ENCODE measurements at places on chromosomes 2 and 18. TPM values are rescaled to one million over a fixed set of nuclear protein-coding genes. Genes with fewer than 3 reads are reported as not detected.

The GCG gene
- not detected for total RNA-seq

The METTL5 gene
- total RNA-seq, result 41.2 TPM

The NPAS2 gene
- 63.6 TPM for total RNA-seq

The HRH4 gene
- total RNA-seq, result 0.28 TPM

The CDK5R2 gene
- not detected for total RNA-seq

The MBP gene
- 25.5 TPM for total RNA-seq

The APLF gene
- total RNA-seq, result 4.2 TPM

The CSRNP3 gene
- 1.2 TPM for total RNA-seq

The GALNT14 gene
- total RNA-seq, result 26.7 TPM

The TEX44 gene
- total RNA-seq, result not detected

The RHBDD1 gene
- total RNA-seq, result 26.6 TPM

The CCBE1 gene
- 0.40 TPM for total RNA-seq

The CMPK2 gene
- total RNA-seq, result 2.6 TPM

The SOX11 gene
- not detected for total RNA-seq

The NOSTRIN gene
- total RNA-seq, result 3.6 TPM

The MROH2A gene
- total RNA-seq, result 0.52 TPM

The SLC38A11 gene
- total RNA-seq, result 0.48 TPM

The GREB1 gene
- 0.60 TPM for total RNA-seq

The FOXI3 gene
- total RNA-seq, result not detected

The UGT1A5 gene
- 0.68 TPM for total RNA-seq

The IL1F10 gene
- total RNA-seq, result not detected

The GTF2A1L gene
- total RNA-seq, result not detected

The ZNF804A gene
- total RNA-seq, result not detected

The IL36G gene
- 27.4 TPM for total RNA-seq

The SLC35F5 gene
- 48.0 TPM for total RNA-seq

The MERTK gene
- 5.4 TPM for total RNA-seq

The NGEF gene
- total RNA-seq, result 6.1 TPM

The RAD51AP2 gene
- 0.16 TPM for total RNA-seq

The DSC3 gene
- total RNA-seq, result 319 TPM

The ERFE gene
- 0.44 TPM for total RNA-seq

The ARHGAP15 gene
- 2.6 TPM for total RNA-seq

The SERPINB10 gene
- 0.36 TPM for total RNA-seq

The CELF4 gene
- total RNA-seq, result not detected

The GKN2 gene
- not detected for total RNA-seq
